Nucleus accumbens (tissue), 56 donors: ENCODE measurements at places on chromosomes 2 and 18.
A peak's percentile ranks its signal among the peaks of the same experiment; 100 is the strongest.

- DNase-seq = no peak
Measured at GRCh38 chr2:219323434-219323833, 9.1 kb downstream of the RESP18 start.

DNA sequence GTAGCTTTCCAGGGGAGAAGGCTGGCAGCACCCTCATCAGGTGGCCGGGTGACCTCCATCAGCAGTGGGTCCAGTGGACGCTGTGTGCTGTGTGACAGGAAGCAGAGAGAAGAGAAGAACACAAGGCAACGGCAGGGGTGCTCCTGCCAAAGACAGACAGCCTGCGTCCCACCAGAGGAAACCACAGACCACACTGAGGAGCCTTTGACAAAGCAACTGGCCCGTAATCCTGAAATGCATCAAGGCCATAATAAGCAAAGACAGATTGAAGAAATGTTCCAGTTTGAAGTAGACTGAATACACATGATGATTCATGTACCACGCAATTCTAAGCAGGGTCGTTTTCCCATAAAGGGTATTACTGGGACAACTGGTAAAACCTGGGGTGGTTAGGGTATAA, 172.4 kb downstream of the FBXO15 start:
- DNase-seq = no peak

DNA sequence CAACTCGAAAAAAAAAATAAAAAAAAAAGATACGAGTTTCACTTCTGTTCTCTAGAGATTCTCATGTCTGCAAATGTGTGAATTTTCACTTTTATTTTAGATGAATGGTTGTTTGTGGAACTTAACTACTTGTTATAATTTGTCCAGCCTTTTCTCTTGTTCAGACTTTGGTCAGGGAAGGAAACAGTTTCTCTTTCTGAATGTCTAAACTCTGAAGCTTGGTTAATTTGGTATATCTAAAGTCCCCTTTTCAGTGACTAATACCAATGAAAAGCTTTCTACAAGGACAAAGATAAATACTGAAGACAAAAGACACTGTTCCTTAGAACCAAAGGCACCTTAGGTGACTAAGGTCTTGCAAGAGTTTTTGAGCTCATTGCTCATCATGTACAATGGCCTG, 144.4 kb upstream of the PIEZO2 start:
- DNase-seq = no peak

GRCh38 chr18:48408727-48409590, at the start of gene ZBTB7C:
Gene ZBTB7C (minus strand): TSS chr18:48409383.
- DNase-seq = no peak

DNA sequence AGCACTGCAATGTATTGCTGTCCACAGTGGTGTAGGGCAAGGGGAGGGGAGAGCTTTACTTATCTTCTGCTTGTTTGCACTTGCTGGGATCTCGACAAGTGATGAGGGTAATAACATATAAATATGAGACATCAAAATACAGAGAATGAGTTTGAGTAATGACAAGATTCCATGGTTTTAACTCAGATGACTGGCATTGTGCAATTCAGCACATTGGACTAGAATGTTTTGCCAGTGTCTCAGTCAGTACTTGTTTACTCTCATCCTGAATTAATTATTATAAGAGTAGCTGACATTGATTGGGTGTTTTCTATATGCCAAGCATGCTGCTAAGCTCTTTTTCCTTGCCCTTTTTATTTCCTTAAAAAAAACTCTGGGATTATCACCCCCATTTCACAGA, 306.7 kb upstream of the MMADHC start:
- DNase-seq = no peak

DNA sequence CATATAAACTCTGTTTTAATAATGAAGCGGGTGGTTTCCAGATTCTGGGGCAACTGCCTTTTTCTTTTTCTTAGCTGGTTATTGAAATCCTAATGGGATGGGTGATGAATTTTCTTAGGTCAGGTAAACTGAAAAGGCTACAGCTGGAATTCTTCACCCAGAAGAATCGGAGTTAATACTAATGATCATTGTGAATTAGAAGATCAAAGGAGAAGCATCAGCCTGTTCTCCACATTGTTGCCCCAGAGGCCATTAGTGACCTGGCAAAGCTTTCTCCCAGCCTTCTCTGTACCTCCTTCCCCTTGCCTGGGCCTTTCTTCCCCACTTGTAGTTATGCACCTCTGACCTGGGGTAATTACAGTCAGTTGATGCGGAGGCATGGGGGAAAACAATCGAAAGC, 82.8 kb downstream of the MEIS1 start:
- no peak for DNase-seq

GRCh38 chr2:233408366-233409285, 54.3 kb downstream of the DGKD start:
- DNase-seq = no peak

DNA sequence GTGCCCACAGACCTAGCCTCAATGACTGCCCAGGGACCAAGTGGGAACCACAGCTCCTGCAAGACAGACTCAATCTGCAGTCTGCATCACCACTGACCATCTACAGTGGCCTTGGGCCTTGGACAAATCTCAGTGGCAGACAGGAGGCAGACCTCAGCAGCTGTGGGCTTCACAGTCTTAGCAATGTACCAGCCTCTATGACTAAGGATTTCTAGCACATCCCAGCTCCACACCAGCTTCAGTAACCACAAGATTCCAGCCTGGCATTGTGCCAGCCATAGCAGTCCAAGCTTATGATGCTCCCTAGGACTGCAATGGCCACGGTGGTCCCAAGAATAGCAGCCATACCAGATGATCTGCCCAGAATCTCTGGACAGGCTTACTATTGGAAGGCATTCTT, 19.6 kb upstream of the WDR75 start:
- DNase-seq = no peak

- no peak for DNase-seq
Measured at GRCh38 chr2:224520064-224520463, 65.1 kb downstream of the CUL3 start.

DNA sequence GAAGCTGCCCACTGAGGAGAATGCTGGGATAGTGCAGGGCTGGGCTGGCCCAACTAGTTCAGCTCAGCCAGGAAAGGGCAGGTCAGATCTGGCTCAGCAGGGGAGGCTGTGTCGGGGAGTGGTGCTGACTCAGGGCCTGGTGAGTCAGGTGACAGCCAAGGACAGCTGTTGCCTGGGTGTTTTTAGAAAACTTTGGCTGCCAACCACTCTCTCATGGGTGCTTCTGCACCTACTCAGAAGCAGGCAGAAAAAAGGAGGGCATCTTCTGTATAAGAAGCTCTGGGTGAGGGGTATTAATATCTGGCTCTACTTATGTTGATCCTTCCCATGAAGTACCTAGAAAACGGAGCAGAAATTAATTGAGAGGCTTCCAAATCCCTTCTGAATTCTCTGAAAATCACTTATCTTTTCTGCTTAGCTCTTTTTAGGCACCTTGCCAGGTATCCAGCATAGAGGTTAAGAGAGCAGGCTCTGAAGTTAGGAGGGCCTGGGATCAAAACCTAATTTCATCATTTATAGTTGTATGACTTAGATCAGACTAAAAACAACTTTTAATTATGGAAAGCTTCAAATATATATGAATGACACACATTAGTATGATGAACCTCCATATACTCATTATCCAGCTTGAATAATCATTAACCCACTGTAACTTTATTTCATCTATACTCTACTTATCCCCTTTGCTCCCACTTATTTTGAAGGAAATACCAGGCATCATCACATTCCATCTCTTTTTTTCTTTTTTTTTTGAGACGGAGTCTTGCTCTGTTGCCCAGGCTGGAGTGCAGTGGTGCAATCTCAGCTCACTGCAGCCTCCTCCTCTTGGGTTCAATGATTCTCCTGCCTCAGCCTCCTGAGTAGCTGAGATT, 15.5 kb upstream of the RAB10 start:
- DNase-seq = no peak

GRCh38 chr2:37323176-37323780, 1.4 kb downstream of the PRKD3 start:
- DNase-seq = no peak

DNA sequence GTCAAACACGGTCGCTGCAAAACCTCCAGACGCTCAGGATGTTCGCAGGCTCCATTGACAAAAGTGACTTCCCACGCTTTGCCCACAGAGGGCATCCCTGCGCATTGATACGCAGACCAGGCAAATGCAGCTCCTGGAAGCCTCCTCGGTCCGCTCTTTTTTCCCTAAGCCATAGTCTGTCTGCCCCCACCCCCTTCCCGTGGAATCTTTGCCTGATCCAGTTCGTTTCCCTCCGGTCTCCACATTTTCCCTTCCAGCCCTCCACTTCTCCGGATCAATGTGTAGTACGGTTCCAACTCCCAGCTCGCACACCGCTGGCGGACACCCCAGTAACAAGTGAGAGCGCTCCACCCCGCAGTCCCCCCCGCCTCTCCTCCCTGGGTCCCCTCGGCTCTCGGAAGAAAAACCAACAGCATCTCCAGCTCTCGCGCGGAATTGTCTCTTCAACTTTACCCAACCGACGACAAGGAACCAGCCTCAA, at the start of gene DCC:
DCC (plus strand) TSS at position 307 of the 481 bp plus-strand sequence. CDS start 591 bp downstream, outside the sequence.
- DNase-seq = peak; percentile 75

DNA sequence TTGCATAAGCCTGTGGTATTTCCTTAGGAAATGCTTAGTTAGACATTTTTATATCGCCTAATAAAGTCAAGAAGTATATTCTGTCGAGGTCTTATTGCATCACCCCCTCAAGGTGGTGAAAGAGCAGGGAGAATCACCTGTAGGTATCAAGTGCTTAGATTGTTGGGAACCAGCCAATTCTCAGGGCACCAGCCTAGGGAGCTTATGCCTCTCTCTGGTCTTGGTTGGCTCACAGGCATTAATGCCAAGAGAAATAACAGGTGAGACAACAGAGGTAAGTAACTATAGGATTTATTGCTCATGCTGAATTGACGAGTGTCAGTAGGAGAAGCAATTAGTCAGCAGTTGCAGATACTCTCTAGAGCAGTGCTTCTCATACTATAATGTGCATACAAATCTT, 663.3 kb upstream of the ZNF804A start:
- DNase-seq = no peak

GRCh38 chr2:181198183-181198864, 217.9 kb downstream of the UBE2E3 start:
- DNase-seq = no peak

GRCh38 chr2:600542-601386, 76.4 kb downstream of the TMEM18 start:
- DNase-seq = no peak

- DNase-seq = no peak
Measured at GRCh38 chr2:15640261-15640711, 48.6 kb downstream of the DDX1 start.

GRCh38 chr18:72638376-72638775, 94.2 kb upstream of the CBLN2 start:
- DNase-seq = no peak

GRCh38 chr2:27322301-27322765, 564 bp downstream of the MPV17 start:
- DNase-seq = no peak

- DNase-seq = no peak
Measured at GRCh38 chr18:48959921-48960920, 9.5 kb upstream of the SMAD7 start.

- no peak for DNase-seq
Measured at GRCh38 chr2:219388907-219389156, 1.1 kb upstream of the DNPEP start.

DNA sequence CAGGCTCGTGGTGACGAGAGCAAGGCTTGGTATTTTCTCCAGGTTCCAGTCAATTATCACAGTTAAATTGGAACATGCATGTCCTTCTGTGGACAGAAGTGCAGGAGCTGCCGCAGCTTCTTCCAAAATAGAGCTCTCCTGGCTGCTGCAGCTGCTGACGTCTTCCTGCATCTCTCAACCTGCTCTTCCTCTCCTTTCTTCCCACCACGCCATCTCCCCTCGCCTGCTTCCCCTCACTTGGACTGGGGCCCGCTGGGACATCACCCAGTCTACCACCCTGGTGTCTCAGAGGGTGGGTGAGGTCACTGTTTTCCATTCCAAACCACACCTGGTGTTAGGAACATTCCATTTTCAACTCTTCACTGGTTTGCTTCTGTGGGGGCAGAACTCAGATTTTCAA, 41.4 kb downstream of the SPP2 start:
- no peak for DNase-seq

GRCh38 chr2:85972355-85972754, 83.6 kb upstream of the ST3GAL5 start:
- no peak for DNase-seq

DNA sequence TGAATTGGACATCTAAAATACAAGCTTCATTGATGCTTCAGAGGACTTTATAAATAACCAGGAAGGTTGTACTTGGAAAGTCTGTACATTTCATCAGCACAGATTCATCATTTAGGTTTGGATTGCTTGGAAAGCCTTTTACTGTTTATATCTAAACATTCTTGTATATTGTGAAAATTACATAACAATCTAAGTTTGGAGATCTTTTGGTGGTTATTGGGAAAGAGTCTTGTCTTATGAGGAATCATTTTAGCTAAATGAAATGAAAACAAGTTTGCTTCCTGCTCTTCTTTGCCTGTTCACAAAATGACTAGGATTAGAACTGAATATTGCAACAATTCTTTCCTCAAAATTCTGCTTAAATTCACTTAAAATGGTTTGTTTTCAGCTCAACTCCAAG, 79.3 kb downstream of the ABI2 start:
- DNase-seq = no peak

GRCh38 chr2:208103616-208104015, 20.7 kb downstream of the CRYGD start:
- DNase-seq = no peak

DNA sequence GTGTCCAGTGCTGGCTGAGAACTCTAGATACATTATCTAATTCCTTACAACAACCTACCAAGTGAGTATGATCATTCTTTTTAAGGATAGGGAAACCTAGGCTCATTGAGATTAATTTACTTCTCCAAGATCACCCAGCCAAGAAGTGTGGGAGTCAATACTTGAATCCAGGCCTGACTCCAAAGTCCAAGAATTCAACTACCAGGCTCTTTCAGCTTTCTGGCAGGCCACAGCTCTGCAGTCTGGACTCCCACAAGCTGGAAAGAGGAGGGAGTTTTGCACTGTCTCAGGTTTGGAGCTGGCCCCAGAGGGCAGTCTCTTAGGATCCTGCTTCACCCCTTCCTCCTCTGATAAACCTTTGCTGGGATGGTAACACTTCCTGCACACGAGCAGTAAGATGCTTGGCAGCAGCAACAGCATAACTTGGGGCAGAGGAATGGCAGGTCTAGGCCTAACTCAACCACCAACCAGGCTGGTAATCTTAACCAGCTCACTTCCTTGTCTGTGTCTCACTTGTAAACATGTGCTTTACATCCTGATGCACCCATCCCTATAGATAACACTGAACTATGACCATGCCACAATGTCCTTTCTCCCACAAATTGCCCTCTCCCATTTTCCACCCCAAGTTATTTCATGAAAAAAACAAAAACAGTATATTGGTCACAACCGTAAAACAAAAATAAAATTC, 111.1 kb upstream of the ACAA2 start:
- no peak for DNase-seq

- DNase-seq = no peak
Measured at GRCh38 chr18:31439807-31440325, 7.7 kb upstream of the DSG3 start.

- no peak for DNase-seq
Measured at GRCh38 chr2:181058378-181059269, 78.2 kb downstream of the UBE2E3 start.

- DNase-seq = no peak
Measured at GRCh38 chr2:130389358-130389757, 33.5 kb downstream of the PTPN18 start.

DNA sequence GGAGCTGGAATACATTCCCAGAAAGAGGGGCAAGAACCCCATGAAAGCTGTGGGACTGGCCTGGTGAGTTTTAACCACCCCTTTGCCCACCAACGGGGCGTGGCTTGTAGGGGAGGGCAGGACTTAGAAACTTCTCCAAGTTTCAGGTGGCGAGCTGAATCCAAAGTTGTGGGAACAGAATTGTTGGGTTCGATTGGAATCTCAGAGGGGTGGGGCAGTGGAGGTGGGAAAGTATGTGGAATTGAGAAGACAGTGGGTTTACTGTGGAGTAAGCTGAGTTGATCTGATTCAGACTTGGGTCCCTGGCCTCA, 1.1 kb downstream of the PNKD start:
- DNase-seq = no peak
